ENCODE measurements at places on chromosomes 2 and 18.

- DNase-seq, result no peak
Observed at GRCh38 chr2:85064927-85065577, 68.1 kb upstream of the TCF7L1 start.

DNA sequence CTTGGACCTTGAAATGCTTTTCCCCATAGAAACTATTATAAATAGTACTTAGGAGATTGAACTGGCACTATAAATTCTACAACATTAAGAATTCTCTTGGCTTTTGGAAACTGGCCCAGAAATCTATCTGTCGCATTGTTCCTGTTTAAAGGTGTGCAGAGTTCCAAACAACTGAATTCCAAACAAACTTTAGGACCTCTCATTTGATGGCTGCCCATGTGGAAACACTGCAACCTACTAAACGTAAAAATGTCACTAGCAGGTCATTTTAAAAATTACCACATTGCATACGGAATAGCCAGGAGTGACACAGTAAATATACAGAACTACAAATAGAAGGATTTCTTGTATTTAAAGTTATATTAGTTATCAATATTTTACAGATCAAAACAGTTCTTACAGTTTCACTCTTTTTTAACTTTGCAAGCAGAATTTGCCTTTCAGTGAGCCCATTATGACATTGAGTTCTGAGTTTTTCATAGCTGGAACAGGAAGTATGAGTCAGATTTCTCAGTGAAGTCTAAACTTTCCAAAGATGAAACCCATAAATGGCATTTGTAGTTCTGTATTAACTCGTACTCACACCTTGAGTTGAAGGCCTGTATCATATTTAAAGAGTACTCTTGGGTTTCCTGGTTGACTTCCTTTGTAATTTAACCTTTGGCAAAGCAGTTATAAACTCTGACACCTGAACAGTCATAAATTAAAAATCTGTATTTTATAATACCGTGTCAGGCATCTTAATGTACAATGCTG lies 142.3 kb upstream of the BOD1L2 start:
- DNase-seq, result no peak

- DNase-seq, result no peak
Observed at GRCh38 chr2:73339201-73339600, 45.9 kb upstream of the EGR4 start.

- no peak for DNase-seq
Observed at GRCh38 chr2:85774126-85774978, 20.6 kb downstream of the ATOH8 start.

DNA sequence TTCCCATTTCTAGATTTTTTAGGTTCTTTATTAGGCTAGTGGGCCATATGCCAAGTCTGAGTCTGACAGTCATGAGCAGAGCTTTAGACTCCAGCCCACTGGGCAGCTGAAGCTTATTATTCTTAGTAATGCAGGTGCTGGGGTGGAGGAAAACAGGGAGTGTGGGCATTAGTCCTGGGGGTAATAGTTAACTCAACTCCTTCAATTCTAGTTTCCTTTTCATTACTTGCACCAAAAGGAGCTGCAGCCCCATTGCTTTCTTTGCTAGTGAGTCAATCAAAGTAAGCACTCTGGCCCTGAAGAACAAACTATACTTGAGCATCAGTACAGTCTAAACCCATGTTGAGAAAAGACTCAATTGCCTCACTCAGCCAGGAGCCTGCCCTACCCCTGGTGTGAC lies 35.5 kb downstream of the ICOS start:
- no peak for DNase-seq

GRCh38 chr18:49726675-49726963 lies 86.7 kb downstream of the ACAA2 start:
- DNase-seq, result no peak

DNA sequence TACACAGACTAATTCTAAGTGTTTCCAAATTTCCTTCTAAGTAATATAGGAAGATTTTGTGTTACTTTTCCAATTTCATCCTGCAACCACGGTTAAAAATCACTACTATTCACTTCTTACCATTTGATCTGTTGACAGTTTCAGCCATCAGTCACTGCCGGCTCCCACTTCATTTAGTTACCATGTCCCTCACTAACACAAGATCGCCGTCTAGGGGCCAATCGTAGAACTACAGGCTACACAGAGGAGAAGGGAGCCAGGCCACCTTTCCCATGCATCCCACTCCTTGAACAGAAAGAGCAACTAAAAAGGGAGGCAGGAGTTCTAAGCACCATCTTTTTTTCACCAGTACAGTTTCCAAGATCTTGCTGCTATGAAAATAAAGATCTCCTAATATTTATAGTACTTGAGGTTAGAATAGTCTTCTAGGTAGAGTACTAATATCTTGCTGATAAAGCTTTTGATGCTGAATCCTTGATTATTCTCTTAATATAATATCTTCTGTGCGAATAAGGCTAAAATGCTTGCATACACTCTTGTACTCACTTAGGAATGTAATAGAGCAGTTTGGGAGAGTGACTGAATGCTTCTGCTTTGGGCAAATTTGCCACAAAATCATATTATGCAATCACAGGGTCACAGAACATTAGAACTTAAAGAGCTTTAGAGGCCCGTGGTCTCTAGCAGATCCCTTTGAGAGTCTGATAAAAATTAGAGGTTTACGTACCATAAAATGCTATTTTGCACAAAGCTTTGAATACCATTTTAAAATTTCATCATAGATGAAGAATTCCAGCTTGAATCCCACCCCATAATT lies 39.5 kb upstream of the CYP1B1 start:
- no peak for DNase-seq

- DNase-seq, result no peak
Observed at GRCh38 chr2:155412598-155412997, 714.1 kb downstream of the KCNJ3 start.

DNA sequence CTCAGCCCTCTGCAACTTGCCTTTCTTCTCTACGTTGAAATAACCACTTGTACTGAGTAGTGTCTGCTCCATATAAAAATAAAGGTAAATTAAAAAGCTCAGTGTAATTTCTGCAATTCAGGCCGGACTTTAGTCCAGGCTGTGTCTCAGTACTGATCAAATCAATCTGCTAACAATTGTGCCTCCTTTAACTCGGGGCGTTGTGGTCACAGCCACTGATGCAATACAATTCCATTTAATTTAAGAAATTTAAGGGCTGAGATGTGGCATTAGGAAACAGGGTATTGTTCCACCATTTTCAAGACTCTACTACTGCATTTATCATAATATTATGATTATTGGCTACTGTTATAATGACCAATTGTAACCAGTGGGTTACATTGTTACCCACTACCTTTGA lies 60.0 kb upstream of the NPAS2 start:
- DNase-seq, result no peak

DNA sequence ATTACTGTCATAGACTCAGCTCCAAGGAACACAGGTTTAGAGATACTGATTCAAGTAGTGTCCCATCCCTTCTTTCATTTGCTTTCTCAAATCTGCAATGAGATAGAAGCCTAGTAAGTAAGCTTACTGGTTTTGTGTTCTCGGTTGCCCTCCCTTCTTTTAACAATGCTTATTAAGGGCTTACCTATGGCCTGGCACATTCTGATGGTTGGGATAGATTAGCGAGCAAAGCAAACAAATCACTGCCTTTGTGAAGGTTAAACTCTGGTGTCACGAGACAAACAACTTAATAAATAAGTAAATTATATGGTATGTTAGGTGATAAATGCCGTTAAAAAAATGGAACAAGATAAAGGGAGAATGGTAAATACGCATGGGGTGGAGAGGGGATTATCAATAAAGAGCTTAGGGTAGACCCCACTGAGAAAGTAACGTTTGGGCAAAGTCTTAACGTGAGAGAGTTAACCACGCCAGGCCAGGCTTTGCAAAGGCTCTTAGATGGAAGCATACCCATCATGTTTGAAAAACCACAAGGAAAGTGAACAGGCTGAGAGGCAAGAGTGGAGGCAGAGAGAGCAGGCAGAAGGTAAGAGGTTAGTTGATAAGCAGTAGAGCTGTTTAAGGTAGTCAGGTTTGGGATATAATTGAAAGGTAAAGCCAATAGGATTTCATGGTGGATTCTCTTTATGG lies 31.0 kb downstream of the EIF2AK3 start:
- no peak for DNase-seq

GRCh38 chr2:199946836-199947235 lies 8.5 kb downstream of the TYW5 start:
- no peak for DNase-seq

- DNase-seq, result no peak
Observed at GRCh38 chr2:239926587-239927232, 98.4 kb downstream of the NDUFA10 start.

DNA sequence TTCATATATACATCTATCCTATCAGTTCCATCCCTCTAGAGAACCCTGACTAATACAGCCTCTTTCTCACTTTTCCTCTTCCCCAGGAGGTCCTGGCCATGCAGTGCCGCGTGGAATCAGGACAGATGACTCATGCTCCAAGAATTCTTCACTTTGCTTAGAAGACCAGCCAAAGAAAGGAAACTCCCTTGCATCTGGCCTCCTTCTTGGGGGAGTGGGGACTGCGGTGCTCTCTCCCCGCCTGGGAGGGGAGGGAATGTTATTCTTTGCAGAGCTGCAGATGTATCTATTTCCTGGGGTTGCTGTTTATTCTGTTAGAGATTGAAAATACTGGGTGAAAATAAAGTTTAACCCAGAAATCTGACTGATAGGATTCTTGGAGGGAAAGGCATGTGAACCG lies 111.5 kb upstream of the SH3BP4 start:
- no peak for DNase-seq

DNA sequence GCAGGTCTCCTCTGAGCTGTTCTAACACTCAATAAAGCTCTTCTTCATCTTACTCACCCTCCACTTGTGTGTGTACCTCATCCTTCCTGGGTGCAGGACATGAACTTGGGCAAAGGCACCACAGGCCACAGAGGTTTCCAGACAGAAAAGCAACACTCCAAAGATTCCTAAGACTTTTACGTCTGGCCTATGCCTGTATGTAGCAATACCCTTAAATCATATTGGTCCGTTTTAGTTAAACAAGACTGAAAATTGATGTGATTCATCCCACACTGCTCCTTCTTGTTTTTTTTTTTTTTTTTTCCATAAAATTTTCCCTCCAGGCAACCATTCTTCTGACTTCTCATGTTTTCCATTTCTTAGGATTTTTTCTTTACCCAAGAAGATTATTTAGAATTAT lies 404.3 kb downstream of the PID1 start:
- no peak for DNase-seq

DNA sequence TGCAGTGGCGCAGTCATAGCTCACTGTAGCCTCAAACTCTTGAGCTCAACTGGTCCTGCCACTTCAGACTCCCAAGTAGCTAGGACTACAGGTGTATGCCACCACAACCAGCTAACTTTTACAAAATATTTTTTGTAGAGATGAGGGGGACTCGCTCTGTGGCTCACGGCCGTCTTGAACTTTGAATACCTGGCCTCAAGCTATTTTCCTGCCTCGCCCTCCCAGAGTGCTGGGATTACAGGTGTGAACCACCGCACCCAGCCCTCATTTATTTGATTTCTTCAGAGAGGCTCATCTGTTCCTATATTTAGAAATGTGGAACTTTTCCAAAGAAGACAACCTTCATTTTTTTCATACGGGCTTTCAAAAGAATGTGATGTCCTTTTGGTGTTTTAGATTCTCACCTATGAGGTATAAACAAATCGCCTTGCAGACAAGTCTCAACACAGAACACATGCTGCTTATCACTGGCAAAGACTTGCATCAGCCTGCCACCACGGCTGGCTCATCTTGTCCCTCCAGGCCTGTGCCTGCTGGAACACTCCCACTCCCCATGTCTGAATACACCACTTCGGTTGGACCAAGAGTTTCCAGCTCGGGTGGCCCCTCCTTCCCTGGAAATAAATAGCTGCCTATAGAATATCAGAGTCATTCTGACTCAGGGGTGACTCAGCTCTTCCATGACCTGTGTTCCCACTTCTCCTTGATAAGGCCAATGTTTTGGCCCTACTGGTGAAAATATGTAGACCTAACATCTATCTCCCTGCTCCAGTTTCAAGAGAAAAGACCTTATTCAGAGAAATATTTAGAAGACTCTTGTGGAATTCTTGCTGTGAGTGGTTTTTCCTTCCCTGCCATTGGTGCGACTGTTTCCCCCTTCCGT lies 202.6 kb downstream of the TGIF1 start:
- no peak for DNase-seq

GRCh38 chr18:79315596-79315995 lies 80.1 kb upstream of the NFATC1 start:
- DNase-seq, result no peak

DNA sequence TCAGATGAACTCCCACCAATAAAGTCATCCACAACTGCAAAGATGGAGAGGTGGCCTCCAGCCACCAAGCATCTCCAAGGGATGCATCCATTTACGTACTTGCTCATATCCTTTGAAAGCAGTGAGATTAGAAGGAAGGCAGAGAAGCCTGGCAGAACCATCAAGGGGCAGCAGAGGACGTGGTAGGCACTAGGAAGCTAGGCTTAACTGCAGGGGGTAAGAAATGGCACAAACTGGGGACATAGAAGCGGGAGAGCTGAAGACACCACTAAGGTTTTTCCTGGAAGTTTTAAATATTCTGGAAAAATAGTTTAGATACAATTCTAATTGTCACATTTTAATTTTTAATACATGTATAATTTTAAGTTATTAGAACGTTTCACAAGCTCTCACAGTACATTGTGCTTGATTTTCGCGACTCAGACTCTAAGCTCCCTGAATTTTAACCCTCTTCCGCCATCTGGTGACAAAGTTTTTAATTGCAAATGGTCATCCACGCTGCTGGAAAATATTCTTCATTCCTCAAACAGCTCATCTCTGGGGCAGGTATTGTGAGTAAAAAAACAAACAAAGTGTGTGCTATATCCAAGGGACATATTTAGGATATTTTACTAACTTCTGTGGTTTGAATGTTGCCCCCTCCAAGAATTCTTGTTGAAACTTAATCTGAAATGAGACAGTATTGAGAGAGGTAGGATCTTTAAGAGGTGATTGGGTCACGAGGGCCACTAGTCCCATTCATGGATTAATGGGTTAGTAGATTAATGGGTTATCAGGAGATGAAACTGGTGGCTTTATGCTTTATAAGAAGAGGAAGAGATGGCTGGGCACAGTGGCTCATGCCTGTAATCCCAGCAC lies 1.6 kb upstream of the PSTPIP2 start:
- no peak for DNase-seq

- no peak for DNase-seq
Observed at GRCh38 chr2:128003463-128003862, 24.4 kb downstream of the SAP130 start.

DNA sequence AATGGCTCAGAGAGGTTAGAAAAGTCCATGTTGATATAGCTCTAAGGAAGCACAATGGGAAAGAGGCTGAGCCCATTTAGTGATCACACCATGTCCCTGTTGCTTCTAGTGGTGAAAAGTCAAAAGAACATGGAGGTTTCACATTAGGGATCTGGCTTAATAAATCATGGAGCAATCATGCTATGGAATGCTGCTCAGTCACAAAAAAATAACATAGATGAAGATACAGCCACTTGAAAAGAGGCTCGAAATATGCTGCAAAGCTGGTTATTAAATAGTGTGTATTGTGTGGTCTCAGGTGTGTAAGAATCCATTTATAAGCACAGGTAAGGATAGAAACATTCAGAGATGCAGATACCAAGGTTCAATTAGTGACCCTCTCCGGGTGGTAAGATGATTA lies 63.6 kb upstream of the CPO start:
- no peak for DNase-seq

GRCh38 chr2:231928481-231928880 lies 2.3 kb upstream of the NPPC start:
- DNase-seq, result no peak

- no peak for DNase-seq
Observed at GRCh38 chr2:98776136-98776535, 45.2 kb upstream of the MGAT4A start.
